ENCODE measurements at places on chromosomes 3 and 15.

DNA sequence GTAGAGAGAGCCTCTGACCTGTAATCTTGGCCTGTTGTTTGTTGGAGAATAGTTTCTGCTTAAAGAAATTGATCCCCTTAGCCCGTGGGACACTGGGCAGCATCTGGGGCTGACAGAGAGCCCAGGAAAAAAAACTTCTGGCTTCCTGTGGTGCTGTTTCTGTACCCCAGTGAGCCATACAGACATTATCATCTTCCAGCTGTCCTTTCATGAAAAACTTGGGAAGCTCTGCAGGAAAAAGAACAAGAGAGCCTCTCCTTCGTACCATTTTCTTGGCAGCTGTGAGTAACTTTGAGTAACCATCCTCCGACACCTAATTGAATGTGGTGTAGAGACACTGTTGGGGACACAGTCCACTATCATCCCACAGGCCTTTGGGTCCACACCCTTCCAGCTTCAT lies 333.0 kb downstream of the SHQ1 start:
- no peak for DNase-seq

DNA sequence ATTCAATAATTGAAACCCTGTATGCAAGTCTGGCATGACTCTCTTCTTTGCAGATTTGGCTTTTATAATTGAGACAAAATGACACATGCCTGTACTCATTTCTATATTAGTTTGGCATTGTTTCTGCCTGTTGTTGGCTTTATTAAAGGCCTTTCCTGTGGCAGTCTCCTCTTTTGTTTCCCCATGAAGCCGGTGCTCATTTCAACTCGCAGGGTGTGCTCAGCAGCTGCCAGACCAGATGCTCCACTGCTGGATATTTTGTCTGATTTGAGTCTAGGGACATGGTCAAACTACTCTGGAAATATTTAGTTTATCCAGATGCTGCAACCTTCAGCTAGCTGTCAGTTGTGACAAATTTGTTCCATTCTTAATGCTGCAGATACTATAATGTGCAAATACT lies 445.3 kb downstream of the NAALADL2 start:
- DNase-seq, result no peak

DNA sequence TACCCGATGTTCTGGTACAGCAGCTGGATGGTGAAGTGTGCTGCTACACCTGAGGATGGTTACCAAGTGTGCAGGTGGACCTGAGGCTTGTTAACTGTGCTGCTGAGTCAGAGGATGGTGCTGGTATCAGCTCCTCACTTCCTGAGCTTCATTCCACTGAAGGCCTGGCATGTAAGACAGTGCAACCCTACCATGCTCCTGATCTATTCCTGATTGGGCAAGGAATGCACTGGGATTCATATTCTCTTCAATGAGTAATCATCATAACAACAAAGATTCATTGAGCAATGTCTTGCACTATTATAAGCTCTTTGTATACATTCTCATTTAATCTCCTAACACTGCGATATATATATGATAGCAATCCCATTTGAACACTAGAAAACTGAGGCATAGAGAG lies 62.9 kb upstream of the THSD4 start:
- no peak for DNase-seq

DNA sequence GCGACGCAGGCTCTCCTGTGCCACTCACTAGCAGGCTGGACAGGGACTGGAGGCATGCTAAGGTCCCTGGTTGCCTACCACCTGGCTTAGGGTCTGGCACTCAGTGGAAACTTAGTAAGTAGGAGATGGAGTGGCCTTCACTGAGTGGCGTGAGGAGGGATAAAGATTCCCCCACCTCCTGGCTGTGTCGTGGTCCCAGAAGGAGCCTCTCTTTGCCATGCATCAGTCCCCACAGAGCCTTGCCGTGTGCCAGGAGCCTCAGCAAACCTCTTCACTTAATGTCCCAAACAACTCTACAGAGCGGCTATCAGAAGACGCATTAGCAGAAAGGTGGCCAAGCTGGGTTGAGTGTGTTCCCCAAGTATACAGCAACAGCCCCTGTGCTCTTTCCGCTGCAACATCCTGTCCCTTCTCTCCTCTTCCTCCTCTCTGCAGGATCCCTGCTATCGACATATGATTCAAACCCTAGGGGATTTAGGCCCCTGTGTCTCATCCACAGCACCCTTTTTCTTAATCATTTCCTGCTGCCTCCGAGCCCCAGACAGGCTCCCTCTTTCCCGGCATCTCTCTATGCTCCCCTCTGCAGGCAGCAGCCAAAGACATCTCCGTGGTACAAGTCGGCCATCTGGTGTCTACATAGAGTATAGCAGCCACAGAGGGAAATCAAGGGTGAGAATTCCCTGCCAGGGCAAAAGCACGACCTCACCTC lies 66.7 kb downstream of the SLC6A1 start:
- peak; percentile 73 for DNase-seq

- no peak for DNase-seq
These were observed 484.4 kb upstream of the ADAMTS9 start for GRCh38 chr3:65172209-65172608.

DNA sequence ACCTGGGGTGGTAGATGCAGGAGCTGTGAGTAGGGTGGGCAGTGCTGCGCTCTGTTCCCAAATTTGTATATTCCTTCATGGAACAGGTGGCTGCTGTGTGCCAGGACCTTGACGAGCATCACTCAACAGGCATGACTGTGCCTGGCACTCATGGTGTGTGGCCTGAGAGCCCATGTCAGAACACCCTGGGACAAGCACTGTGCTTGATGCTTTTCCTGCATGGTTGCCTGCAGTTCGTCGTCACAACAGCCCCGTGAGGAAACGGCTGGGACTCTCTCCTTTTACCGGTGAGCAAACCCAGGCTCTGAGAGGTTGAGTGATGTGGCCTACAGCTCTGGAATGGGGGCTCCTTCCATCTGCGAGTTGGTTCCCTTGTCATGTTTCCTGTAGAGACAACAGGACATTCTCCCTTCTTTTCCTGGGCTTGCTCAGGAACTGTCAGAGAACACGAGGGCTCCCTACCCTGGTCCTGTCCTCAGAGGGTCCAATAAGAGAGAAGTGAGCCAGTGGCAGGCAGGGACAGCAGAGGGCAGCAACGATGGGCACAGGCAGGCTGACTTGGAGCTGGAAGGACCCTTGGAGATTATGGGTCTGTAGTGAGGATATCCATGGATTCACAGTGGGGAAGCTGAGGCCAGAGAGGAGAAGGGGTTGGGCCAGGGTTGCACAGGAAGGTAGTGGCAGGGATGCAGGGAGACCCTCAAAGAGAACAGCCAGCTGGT lies 37.4 kb downstream of the PRKCD start:
- no peak for DNase-seq

- no peak for DNase-seq
These were observed 68.0 kb downstream of the TMEM108 start for GRCh38 chr3:133106169-133106568.

- DNase-seq, result no peak
These were observed 121.7 kb upstream of the TLE3 start for GRCh38 chr15:70219256-70219895.

GRCh38 chr3:157594413-157594812 lies 91.2 kb upstream of the VEPH1 start:
- no peak for DNase-seq

GRCh38 chr3:172098698-172099494 lies 59.5 kb downstream of the FNDC3B start:
- peak; percentile 27 for DNase-seq

- DNase-seq, result no peak
These were observed 2.0 kb downstream of the MST1R start for GRCh38 chr3:49901366-49902339.

- DNase-seq, result peak; percentile 26
These were observed 268.4 kb upstream of the ROPN1 start for GRCh38 chr3:124260206-124260915.

- DNase-seq, result no peak
These were observed 4.3 kb upstream of the GLYCTK start for GRCh38 chr3:52283306-52283705.

- DNase-seq, result peak; percentile 38
These were observed 84.0 kb upstream of the TRA2B start for GRCh38 chr3:186021673-186022362.

- no peak for DNase-seq
These were observed 617.5 kb downstream of the TBL1XR1 start for GRCh38 chr3:176579711-176580185.

GRCh38 chr3:15319575-15319974 lies 12.8 kb downstream of the SH3BP5 start:
- DNase-seq, result peak; percentile 41

DNA sequence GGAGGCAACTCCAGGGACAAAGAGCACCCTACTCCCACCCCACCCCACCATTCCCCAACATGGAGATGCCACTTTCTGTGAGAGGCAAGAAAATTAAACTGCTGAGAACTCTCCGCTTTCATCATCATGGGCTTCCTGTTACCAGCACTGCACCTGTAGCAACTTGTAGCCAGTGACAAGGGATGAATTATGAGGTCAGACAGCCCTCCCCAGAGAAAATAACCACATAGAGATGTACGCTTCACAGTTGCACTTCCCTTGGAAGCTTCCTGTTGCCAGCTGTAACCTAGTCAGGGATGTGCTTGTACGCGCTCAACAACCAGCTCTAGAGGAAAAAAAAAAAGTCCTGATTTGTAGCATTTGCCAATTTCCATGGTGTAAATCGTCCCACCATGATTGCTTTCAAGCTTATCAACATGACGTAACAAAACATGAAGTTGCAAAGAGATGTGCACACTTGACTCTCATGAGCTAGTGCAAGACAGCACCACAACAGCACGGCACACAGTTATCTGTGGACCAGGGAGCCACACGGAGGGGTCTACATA lies 145.4 kb downstream of the RAB11A start:
- DNase-seq, result no peak

DNA sequence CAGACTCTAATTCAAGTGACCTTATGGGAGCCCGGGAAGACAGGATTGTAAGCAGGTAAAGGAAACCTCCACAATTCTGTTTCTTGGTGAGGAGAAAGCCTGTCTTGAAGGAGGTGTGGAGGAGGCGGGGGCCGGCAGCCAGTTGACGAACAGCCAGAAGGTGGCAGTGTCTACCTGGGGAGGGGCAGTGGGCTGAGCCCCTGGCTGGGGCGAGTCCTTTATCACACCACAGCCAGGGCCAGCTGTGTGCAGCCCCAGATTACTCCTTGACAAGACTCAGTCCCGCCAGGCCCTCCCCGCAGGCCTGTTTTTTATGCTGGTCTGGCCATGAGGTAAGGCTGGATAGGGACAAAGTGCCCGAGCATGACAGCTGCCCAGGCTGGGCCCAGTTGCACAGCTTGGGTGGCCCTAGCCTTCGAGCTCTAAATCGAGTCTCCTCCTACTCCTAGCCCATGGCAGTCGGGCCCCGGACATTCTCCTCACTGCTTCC lies 40.9 kb upstream of the IDH2 start:
- peak; percentile 53 for DNase-seq

GRCh38 chr15:80484333-80484864 lies 80.2 kb downstream of the ARNT2 start:
- DNase-seq, result no peak

GRCh38 chr3:104514371-104514770 lies 852.3 kb upstream of the ALCAM start:
- no peak for DNase-seq

- peak; percentile 39 for DNase-seq
These were observed 82.1 kb downstream of the DLG1 start for GRCh38 chr3:197216169-197216860.

GRCh38 chr3:55521064-55521737 lies 34.1 kb upstream of the WNT5A start:
- DNase-seq, result no peak

All from lung microvascular endothelial cell (primary cell).